GM23248 (cell line): ENCODE measurements at places on chromosomes 4 and X.

- peak overlapping the region; percentile 76 for H3K27ac ChIP-seq
- H3K27me3 ChIP-seq = no peaks in the 10 kb centered on the region
- H3K36me3 ChIP-seq = no peaks in the 10 kb centered on the region
- H3K4me3 ChIP-seq = peak overlapping the region; percentile 27; the same call in 1 of the 2 replicates
- H3K4me1 ChIP-seq = peaks cover 16% of the 10 kb centered on the region
These were observed 7.8 kb downstream of the RBM47 start for GRCh38 chr4:40621592-40622512.

DNA sequence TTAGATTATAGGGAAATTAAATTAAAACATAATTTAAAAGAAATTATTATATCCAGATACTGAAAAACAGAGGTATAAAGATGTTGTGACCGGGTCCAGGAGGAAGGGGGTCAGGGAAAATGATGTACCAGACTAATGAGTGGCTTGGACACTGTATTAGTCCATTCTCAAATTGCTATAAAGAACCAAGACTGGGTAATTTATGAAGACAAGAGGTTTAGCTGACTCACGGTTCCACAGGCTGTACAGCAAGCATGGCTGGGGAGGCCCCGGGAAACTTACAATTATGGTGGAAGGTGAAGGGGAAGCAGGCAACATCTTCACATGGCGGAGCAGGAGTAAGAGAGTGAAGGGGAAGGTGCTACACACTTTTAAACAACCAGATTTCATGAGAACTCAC lies 3.4 kb upstream of the FAM9B start:
- no peaks in the 10 kb centered on the region for H3K27me3 ChIP-seq
- no peak for DNase-seq
- no peak overlapping the region for H3K4me3 ChIP-seq
- no peak overlapping the region for H3K27ac ChIP-seq

DNA sequence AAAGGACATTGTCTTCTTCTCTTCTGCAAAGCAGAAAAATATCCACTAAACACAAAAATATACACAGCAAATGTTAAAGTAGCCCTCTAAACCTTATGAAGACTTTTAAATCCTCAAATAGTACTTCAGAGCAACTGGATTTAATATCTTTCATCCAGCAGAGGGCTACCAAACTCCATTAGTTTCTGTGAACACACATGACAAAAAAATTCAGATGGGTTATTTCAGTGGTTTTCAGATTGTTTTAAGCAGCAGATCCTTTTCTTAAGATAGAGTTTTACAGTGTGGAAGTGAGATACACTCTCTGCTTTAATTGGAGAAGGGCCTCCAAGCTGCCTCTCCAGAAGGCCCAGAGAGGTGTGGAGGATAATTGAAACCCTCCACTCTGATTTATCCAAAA lies 56.7 kb downstream of the ANK2 start:
- H3K27ac ChIP-seq = no peak overlapping the region
- peaks cover 10% of the 10 kb centered on the region for H3K4me1 ChIP-seq
- H3K27me3 ChIP-seq = no peaks in the 10 kb centered on the region
- no peak overlapping the region for H3K4me3 ChIP-seq
- no peaks in the 10 kb centered on the region for H3K36me3 ChIP-seq
- peak; percentile 77 for DNase-seq

- no peaks in the 10 kb centered on the region for H3K4me1 ChIP-seq
- H3K27me3 ChIP-seq = no peaks in the 10 kb centered on the region
- no peaks in the 10 kb centered on the region for H3K36me3 ChIP-seq
- DNase-seq = no peak
- H3K4me3 ChIP-seq = no peak overlapping the region
These were observed 63.1 kb downstream of the UGT2A2 start for GRCh38 chr4:69576251-69576877.
